ENCODE measurements at places on chromosomes 16 and 17.

DNA sequence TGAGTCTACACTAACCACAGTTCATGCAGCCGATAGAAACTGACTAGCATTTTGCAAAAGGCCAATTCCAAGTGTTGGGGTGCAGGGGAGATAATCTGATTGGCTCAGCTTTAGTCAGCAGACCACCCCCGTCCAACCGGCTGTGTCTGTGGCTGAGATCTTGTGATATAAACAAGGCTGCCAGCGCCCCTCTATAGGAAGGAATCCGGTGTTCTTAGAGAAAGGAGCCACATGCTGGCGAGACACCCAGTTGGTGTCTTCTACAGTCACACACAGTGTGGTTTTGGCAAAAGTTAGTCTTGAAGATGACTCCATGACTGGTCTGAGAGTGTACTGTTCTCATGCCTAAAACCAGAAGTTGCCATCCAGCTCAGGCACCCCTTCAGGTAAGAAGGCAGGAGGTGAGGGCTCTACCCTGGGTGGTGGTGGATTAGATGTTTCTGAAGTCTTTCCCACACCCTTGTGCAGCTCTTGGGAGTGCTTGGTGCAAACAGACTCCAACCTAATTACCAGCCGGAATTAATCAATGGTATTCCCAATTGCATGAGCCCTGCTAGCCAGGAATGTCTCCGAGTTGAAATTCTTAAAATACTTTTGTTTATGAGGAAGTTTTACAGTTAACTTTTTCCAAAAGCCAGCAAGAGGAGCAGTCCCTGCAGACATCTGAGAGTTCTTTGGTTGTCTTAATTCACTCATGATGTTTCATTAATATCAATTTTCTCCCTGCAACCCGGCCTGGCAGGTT is 172.3 kb upstream of the IRX6 start:
- no peak for DNase-seq

GRCh38 chr17:49093131-49093530 is 39.4 kb upstream of the B4GALNT2 start:
- no peak for DNase-seq

DNA sequence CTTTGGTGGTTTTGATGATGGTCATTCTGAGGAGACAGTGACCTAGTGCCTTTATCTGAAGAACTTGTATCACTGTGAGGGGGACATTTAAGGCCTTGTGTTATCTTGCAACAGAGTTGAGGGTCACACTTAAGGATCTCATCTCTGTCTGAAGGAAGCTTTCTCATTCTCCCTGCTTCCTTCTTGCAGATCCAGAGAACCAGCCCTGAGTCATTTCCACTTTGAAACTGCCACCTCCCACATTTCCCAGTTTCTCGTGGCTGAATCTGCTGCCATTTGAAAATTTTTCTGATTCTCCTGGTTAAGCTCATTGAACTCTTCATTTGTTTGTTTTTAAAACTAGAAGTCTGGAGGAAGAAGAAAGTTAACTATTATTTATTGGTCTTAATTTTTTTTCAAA is 190.2 kb upstream of the CDH11 start:
- no peak for DNase-seq

GRCh38 chr17:2235792-2236366 is 67.7 kb downstream of the SMG6 start:
- no peak for DNase-seq

- DNase-seq = no peak
Measured at GRCh38 chr16:78749745-78750268, 650.4 kb downstream of the WWOX start.

DNA sequence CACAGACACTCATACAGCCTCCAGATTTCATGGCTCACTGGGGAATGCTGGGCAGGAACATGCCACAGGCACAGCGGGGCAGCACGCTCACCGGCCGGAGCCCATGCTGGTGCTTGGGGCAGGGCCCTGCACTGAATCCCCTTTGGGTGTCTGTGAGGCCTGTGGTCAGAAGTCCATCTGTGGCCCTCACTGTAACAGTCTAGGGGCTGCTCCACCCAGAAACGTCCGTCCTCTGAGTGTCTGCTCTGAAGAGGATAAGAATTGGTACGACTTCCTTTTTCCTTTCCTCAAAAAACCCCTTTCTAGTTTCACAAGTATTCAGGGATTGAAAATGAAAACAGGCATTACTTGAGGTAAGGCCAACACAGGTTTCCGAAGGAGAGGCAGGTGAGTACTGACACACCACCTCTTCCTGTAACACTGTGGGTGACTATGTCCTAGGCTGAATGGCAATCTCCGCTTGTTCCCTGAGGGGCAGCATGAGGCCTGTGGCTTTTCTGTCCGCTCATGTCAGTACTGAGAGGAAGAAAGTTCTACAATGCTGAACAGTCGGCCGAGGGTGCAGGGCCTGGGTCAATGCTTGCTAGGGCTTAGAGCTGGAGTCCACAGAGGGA is 42.5 kb downstream of the TMEM11 start:
- no peak for DNase-seq

- peak; percentile 61 for DNase-seq
Measured at GRCh38 chr16:30786936-30787612, at the start of gene ZNF629. TSS of gene ZNF629 (minus strand) at chr16:30787205. CDS start at chr16:30784482, 2,723 bp downstream.

DNA sequence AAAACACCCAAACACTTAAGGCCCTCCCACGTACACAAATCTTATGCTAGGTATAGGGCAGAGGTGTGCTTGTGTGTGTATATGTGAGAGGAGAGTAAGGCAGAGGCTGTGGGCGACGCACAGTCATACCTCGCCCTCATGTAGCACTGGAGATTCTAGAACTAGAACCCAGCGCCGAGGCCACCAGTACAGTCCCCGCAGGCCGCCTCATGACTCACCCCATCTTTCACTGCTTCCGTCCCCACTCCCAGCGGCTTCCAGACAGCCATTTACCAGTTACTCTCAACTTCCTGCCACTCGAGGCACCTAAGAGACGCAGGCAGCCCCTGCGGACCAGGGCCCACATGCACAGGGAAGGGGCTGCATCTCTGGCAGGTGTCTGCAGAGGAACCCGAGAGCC is 23.2 kb upstream of the CYTH1 start:
- no peak for DNase-seq

All from SHP77 (cell line).